ENCODE measurements at places on chromosomes 11 and 22.

DNA sequence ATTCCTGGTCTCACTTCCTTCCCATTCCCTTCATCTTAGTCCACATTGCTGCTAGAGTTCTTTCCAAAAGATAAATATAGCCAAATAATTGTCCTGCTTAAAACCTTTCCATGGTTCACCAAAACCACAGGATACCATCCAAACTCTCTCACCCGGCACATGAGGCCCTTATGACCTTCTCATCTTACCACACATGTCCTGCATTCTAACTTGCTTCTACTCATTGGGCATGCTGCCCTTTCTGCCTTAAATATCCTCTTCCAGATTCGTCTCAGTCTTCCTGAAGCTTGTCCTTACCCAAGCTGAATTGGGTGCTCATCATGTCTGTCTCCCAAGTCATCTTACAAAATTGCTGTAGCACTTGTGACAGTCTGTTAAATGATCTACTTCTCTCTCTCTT is 114.9 kb downstream of the MPPED2 start:
- DNase-seq, result no peak

DNA sequence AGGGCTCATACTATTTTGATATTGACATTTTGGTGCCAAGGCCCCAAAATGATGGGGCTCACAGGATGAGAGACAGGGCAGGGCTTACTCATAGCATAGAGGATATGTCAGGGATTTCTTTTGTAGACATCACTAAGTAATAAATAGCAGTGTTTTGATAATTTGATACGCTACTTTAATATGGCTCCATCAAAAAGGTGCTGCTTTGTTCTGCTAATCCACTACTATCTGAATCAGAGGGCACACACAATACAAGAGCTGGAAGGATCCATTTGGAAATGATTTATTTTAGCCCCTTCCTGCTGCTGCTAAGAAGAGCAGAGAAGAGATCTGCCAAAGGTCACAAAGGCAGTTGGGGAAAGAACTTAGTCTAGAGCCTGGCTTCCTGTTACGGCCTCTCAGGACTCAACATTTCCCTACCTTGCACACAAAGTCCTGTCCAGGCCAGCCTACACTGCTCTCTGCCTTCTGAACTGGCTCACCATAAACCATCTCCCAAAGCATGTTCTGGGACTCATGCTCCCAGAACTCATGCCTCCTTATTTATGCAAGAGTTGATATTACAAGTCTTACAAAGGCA is 261.3 kb upstream of the ARHGAP20 start:
- no peak for DNase-seq

DNA sequence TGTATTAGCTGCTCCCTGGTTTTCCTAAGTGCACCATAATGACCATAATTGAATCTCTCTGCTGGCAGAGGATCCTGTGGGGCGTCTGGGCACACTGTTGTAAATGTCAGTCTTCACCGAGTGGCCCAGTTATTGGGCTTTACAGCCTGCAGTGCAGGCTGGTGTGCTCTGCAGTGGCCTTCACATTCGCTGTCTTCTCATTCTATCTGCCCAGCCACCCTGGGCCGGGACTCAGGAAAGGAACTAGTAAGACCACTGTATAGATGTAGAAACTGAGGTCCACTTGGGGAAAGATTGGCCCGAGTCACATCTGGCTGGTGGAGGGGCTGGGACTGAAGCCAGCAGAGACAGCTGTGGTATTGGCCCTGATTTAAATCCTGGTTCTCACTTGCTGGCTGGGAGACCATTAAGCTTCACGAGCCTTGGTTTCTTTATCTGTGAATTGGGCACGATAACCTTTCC is 49.3 kb downstream of the TSPAN18 start:
- no peak for DNase-seq

DNA sequence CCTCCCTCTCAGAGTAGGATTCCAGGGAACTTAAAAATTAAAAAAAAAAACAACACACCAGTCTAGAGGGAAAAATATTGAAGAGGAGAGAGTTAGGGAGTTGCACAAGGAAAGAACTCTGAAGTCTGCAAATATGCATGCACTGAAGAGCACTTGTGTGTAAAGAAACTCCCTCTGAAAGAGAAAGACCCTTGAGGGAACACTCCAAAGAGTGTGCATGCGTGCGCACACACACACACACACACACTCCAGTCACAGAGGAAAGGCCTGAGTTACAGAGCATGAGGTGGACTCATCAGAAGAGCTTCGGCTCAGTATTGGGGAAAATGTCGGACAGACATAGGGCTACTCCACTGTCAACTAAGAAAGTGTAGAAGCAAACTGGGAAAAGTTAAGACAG is 30.1 kb downstream of the GGTLC2 start:
- no peak for DNase-seq

- DNase-seq, result no peak
Observed at GRCh38 chr11:83355391-83355790, 69.2 kb upstream of the CCDC90B start.

DNA sequence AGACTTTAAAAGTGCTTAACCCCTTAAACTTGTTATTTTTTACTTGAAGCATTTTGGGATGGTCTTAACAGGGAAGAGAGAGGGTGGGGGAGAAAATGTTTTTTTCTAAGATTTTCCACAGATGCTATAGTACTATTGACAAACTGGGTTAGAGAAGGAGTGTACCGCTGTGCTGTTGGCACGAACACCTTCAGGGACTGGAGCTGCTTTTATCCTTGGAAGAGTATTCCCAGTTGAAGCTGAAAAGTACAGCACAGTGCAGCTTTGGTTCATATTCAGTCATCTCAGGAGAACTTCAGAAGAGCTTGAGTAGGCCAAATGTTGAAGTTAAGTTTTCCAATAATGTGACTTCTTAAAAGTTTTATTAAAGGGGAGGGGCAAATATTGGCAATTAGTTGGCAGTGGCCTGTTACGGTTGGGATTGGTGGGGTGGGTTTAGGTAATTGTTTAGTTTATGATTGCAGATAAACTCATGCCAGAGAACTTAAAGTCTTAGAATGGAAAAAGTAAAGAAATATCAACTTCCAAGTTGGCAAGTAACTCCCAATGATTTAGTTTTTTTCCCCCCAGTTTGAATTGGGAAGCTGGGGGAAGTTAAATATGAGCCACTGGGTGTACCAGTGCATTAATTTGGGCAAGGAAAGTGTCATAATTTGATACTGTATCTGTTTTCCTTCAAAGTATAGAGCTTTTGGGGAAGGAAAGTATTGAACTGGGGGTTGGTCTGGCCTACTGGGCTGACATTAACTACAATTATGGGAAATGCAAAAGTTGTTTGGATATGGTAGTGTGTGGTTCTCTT is 2.8 kb downstream of the MALAT1 start:
- no peak for DNase-seq
